Fibroblast of skin of right quadriceps (primary cell): ENCODE measurements at places on chromosomes 2 and 18.

- DNase-seq: no peak
These were observed 73.6 kb upstream of the STK17B start for GRCh38 chr2:196244966-196245365.

DNA sequence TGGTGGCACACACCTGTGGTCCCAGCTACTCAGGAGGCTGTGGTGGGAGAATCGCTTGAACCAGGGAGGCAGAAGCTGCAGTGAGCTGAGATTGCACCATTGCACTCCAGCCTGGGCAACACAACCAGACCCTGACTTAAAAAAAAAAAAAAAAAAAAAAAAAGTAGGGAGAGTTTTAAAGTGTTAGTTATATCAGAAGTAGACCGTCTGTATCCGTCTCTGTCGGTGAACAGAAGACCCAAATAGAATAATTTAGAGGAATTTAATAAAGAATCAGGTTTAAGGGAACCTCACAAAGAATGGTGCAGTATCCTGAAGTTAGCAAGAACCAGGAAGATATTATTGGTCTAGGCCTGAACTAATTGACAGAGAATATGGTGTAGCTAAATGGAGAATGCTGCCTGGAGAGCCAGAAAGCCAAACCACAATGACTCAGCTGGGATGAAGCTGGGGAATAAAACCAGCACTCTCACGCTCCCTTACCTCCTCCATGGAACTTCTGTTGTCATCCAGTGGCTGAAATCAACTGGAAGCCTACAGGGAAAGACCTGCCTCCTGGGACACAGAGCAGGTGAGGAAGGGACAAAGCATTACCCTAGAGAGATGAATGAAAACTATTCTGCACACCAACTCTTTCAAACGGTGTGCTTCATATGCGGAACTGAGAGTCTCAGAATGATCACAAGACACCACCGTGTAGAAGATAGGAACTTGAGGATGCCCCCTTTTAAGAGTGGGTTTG is 39.1 kb upstream of the PLEKHM3 start:
- DNase-seq: peak; percentile 90

DNA sequence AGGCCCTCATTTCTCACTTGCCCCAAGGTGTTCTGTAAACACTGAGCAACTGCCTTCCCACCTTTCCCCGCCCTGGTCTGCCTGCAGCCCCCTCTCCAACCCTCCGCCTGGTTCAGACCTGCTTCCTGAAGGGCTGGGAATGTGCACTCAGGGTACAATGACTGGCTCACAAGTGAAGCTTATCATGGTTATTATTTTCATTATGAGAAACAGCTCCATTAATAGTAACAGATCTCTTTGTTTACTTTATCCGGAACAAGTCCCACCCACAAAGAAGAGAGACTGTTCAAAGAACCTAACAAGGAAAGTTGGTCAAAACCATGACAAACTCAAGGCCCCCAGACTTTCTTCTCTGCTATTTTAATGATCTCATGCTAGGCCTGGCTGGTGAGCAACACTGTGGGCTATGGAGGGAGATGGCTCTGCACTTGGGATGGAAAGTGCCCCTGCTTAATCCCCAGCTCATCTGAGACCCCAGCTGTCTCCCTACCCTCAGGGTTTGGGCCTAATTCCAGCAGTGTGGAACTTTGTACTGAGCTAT is 36.7 kb downstream of the ARHGAP25 start:
- peak; percentile 7 for DNase-seq

DNA sequence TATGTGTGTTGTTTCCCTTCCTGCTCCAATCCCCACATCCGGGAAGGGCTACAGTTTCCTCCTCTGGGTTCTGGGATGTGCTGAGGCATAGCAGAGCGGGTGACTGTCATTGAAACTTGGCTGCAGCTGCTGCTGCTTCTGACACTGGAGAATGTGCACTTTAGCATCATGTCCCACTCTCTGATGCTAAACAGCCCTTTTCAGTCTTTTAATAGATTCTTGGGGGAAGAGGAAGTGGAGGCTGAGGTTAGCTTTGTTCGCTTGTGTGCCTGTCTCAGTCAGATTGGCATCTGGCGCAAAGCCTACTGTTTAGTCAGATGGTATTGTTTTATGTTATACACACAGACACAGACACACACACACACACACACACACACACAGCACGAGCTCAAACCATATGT is 136.5 kb upstream of the RND3 start:
- peak; percentile 69 for DNase-seq

- no peak for DNase-seq
These were observed 13.9 kb downstream of the ADAM23 start for GRCh38 chr2:206457188-206457634.

DNA sequence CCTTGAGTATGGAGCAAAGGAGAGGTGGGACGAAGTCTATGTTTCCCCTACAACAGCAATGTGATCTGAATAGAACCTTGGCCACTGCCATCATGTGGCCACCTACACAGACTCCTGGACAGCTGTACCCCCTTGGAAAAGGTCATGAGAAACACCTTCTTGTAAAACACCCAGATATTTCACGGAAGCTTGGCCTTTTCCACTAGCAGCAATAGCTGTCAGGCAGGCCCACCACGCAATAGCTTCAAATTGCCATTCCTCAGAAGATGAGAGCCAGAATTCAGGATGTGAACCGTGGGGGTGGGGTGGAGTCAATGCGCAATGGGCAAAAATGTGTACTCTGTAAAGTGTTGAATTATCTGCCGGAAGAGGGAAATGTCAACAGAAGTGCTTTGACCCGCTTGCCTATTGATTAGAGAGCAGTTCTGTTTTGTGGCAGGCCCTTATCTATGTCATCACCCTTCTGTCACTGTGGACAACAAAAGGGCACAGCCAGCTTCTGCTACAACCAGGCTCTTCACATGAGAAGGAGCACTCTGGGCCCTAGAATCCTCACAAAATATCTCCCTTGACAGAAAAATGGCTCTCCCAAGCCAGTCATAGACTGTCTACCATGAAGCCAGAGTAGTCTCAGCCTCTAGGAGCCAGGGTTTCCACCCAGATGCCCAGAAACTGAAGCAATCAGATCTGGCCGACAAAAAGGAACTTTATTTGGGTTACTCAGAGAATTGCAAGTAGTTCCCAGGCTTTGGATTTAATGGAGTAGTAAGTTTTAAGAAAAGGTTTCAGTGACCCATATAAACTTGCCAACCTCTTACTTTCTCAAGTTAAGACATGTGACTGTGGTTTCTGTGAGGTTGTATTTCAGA is 9.5 kb downstream of the INPP1 start:
- no peak for DNase-seq

GRCh38 chr2:16725549-16725948 is 59.9 kb upstream of the CYRIA start:
- no peak for DNase-seq

DNA sequence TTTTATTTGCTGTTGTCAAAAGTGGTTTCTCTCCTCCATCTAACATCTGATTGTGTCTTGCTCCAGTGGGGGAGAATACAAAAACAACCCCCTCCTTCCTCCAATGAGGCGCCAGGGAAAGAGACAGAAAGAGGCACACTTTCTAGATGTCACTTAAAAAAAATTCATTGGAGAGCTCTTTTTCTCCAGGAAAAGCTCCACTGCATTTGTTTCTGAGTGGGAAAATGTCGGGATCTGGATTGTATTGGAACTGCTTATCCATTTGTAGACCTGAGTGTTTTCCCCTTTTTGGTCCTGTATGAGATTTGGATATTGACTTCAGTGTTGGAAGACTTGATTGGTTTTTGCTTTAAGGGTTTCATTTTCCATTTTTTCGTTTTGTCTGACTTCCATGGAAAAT is 995 bp downstream of the MBD5 start:
- DNase-seq: no peak

- DNase-seq: peak; percentile 58
These were observed 46.5 kb downstream of the MBP start for GRCh38 chr18:77086034-77086433.

GRCh38 chr18:24530630-24531111 is 70.2 kb downstream of the HRH4 start:
- DNase-seq: peak; percentile 66

DNA sequence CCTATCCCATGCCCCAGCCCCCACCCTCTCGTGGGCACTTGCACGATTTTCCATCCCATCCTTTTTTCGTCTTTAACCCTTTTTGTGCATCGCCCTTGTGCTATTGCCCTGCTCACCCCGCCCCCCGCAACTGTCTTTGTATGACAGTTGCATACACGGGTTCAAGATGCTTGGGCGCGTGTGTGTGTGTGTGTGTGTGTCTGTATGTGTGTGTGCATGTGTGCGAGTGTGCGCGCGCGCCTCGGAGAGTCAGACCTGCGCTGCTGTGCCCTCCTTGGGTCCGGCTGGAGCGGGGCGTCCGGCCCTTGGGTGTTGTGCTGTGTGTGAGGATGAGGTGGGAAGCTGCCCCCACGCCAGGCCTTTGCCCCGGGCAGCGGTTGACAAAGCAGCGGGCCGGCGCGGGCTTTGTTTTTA is 230.7 kb downstream of the HAUS1 start:
- peak; percentile 17 for DNase-seq

DNA sequence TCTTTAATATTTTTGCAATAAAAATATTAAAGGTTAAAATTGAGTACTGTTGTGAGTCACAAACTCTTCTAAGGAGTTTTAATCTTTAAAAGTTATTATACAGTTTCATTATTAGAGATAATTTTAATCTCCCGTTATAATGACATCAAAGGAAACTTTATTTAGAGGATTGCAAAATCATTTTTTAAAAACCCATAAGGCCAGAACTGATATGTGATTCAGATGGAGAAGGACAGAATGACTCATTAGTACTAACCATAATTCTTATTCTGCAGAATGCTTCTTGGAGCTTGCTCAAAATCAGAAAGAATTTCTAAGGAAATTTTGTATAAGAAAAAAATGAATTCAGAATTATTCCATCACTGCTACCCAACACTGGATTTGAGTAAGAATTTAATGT is 12.5 kb upstream of the HNRNPLL start:
- peak; percentile 28 for DNase-seq

- peak; percentile 22 for DNase-seq
These were observed 31.1 kb upstream of the PAX8 start for GRCh38 chr2:113309655-113310387.

- DNase-seq: peak; percentile 26
These were observed 479 bp downstream of the RNMT start for GRCh38 chr18:13726972-13727331.

DNA sequence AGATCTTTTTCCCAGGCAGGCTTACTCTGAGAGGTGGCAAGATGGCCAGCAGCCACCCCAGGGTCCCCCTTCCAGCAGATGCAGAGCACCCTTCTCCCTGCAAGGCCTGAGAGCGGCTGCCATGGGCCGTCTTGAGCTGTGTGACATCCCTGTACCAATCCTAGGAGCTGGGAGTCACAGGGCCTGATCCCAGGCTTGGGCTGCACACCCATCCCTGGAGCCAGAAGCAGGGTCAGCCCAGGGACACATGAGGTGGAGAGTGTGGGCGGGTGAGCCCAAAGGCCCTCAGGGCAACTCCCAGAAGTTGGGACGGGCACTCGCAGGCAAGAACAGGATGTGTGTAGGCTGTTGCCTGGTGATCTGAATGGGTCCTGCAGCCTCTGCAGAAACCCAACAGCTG is 40.5 kb downstream of the CROCC2 start:
- DNase-seq: no peak

DNA sequence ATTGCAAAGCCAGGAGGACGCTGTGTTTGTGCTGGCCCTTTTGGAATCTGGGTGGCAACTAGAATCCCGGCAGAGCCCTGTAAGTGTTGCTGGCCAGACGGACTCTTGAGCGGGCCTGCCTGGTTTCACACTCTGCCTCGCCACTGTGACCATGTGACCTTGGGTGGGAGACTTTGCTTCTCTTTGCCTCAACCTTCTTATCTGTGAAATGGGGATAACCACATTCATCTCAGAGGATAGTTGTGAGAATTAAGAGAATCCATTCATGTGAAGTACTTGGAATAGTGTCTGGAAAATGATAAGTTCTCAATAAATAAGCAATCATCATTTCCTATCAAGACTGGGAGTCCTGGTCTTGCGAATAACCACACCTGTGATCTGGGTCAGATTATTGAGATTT is 105.6 kb downstream of the LIPG start:
- DNase-seq: no peak

GRCh38 chr18:57428221-57429150 is 6.7 kb upstream of the ONECUT2 start:
- no peak for DNase-seq

DNA sequence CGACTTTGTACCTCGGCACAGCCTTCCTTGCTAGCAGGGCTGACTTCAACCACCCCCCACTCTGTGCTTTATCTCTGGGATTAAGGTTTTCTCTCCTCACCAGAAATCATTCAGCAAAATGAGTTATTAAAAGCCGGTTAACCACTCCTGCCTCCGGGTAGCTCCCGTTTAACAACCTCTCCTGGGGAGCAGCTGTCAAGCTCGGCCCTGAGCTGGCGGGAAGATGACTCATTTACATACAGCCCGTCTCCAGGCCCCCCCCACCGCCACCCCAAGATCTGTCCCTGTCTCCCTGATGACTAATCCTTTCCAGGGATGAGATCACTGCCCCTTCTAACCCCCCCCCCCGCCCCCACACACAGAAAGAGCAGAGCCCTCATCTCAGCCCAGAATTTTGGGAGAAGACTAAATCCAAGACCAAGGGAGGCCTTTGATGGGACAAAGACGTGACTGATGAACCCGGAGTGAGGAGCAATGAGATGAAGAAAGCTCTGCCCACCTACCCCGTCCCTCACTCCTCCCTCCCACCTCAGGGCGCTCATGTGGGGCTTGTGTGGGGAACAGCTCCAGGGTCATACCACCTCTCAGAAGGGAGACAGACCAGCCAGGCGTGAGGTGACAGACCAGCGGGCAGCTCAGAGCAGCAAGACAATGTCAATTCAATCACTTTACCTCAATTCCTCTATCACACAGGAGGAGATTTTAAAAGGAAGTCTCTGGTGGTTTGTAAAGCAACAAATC is 131.4 kb downstream of the MSH2 start:
- peak; percentile 95 for DNase-seq

DNA sequence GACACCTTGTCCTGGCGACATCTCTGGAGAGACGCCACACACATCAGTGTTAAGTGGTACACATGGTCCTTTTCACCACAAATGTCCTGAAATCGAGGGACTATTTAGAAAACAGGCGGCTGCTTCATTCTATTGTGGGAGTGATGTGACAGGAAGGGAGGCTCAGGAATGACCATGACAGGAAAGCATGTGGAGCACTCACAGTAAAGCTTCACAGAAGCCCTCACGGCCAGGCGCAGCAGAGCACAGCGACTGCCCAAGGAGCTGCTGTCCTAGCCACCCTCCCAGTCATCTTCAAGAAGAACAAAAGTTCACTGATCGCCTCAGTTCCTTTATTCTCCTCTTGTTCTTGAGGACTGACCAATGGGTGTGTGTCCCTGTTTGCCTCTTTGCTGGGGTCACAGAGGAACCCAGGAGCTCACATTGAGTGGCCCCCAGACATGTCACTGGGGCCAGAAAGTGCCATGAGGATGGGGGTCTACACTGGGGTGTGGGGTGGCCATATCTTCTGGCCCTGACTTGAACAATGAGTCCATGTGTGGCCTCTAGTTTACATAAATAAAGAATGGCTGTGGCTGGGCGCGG is 84.6 kb upstream of the RANBP2 start:
- no peak for DNase-seq
